ENCODE measurements at places on chromosomes 11 and 22.

- peak; percentile 78 for DNase-seq
Measured at GRCh38 chr11:11044137-11044855, 186.4 kb upstream of the ZBED5 start.

GRCh38 chr11:86431258-86431657 is 56.6 kb downstream of the CCDC81 start:
- no peak for DNase-seq

- DNase-seq = peak; percentile 30
Measured at GRCh38 chr11:9689721-9690120, 25.8 kb downstream of the SWAP70 start.

DNA sequence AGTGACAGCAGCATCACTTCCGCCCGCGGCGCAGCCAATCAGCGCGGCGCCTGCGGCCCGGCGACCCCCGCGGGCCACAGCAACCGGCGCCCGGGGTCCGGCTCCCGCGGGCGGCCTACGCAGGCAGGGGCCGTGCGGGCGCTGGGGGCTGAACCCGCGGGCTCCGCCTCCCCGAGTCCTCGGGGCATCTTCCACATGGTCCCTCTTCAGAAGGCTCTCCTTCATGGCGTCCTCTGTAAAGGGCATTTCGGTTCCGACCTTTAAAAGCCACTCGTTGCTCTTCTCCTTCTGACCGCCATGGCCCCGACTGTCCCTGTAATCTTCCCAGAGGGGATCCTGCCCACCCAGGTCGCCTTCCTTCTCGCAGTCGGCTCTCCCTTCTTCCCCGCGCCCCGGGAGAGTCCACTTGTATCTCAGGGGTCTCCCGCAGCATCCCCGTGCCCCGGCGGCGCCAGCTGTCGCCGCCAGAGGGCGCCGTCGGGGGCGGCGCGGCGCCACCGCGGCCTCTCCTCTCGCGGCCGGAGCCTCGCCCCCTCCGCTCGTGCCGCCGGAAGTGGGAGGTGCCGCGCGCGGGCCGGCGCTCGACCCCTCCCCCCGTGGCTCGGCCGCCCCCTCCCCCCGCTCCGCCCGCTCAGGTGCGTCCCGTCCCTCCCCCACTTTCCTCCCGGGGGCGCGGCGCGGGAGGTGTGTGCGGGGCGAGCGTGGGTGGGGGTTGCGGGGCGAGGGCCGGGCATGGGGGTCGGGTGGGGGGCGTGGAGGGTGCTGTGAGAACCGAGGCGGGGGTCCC is at the start of gene RNF214:
TSS of gene RNF214 (plus strand) at position 580 of the 787 bp plus-strand sequence. CDS start 1,602 bp downstream, outside the sequence.
- DNase-seq = peak; percentile 81

DNA sequence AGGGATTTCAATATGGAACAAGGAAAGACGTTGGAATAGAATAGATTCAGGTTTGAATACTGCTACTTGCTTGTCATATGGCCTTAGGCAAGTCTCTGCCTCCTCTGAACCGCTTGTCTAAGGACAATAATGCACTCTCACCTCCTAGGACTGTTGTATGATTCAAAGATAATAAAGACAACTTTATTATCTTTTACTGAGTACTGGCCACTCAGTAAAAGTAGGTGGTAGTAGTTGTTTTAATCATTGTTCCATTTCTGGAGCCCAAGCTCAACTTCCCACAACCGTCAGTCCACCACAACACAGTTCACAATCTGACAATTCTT is 134.2 kb downstream of the ME3 start:
- DNase-seq = no peak

DNA sequence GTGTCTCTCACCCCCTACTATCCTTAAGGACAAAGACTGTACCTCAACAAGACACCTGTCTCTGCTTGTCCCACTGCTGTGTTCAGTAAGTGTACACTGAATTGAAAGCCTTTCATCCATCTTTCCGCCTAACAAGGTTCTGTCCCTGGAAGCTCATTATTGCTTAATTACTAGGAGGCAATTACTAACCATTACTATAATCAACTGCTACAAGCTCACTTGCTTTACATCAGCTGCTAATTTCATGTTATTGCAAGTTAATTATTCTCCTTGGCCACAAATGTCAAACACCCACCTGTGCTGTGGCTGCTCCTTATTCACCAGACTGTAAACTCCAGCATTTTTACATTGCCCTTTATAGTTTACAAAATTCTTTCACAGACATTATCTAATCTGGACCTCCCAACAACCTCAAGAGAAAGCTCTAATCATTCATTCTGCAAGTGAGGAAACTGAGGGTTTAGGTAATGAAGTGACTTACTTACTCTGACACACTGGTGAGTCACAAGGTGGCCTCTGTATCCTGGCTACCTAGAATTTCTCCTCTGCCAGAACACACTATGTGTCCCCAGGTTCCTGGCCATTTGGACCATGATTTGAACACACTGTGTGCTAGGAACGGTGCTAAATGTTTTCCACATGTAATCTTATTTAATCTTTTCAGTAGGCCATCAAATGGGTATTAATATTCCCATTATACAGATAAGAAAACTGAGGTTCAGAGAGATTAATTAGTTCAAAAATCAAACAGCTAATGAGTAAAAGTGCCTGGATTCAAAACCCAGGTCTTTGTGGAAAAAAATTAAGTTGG is 66.7 kb downstream of the RAB30 start:
- DNase-seq = no peak

- DNase-seq = no peak
Measured at GRCh38 chr22:37443086-37443485, 15.8 kb upstream of the ELFN2 start.

- peak; percentile 39 for DNase-seq
Measured at GRCh38 chr11:41879214-41879613, 419.8 kb upstream of the LRRC4C start.

- DNase-seq = no peak
Measured at GRCh38 chr11:20088397-20089225, 71.7 kb downstream of the DBX1 start.

DNA sequence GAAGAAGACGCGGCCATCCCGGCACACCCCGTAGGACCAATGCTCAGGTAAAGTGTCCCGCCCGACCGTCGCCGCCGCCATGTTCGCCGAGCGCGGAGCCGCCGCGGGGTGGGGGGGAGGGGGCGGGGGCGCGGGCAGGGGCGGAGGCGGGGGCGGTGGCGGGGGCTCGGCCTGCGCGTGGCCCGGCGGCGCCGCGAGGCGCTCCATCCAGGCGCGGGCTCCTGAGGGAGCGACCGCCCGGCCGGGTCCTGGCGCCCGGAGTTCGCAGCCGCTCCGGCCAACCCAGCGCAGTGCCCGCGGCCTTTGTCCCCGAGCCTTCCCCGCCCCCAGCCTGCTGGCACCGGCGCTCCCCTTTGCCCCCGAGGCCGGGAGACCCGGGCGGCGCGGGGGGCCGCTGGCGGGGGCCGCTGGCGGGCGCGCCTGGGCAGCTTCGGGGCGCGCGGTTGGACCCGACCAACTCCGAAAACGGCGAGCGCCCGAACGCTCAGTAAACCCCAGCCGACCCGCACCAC is at the start of gene PLEKHA7:
TSS of gene PLEKHA7 (minus strand) at position 94 of the 512 bp plus-strand sequence. CDS start at position 81, 13 bp downstream.
- no peak for DNase-seq

DNA sequence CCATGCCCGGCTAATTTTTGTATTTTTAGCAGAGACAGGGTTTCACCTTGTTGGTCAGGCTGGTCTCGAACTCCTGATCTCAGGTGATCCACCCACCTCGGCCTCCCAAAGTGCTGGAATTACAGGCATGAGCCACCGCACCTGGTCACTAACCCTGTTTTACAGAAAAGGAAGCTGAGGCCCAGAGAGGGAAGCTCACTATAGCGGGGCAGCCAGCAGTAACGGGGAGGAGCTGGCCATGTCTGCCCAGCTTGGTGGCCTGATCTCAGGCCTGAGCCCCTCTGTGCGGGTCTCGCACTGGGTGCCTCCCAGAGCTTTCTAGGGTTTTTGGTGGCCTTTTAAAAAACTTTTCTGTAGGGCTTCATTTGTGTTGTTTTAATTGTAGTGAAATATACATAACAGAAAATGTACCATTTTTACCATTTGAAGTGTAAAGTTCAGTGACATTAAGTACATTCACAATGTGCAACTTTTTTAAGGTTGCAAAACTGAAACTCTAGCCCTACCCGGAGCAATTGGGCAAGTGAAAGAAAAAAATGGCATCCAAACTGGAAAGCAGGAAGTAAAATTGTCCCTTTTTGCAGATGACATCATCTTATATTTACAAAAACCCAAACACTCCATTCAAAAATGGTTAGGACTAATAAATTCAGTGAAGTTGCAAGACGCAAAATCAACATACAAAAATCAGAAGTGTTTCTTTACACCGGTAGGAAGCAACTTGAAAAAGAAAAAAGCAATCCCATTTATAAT is 14.5 kb upstream of the CYTH4 start:
- DNase-seq = no peak

DNA sequence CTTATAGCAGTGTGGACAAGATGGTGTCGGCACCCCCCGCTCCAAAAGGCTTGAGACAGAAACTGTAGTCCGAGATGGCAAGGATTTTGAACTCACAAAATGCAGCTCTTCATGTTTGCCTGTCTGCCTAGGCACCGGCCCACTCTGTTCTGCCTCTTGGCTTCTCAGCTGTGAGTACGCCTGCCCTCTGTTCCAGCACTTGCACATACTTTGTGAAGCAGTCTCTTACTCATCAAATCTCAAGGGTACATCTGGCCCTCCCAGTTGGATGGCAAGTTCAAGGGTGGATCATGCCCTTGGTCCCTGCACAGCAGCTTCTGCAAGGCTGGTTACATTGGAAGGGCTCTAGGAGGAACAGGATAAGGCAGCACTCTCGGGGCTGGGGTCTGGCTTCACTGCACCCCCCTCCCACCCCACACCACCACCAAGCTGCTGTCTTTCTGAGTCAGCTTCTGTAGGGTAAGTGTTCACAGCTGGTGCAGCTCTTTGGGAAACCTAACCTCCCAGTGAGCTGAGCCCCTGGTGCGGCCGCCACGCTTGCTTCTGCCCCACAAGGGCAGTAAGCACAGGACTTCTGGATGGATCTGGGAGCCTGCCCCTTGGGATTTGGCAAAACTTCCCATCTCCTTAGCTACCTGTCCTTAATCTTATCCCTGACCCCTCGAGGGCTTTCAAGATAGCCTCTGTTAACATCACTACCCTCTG is 37.2 kb downstream of the FAM83F start:
- DNase-seq = peak; percentile 7

DNA sequence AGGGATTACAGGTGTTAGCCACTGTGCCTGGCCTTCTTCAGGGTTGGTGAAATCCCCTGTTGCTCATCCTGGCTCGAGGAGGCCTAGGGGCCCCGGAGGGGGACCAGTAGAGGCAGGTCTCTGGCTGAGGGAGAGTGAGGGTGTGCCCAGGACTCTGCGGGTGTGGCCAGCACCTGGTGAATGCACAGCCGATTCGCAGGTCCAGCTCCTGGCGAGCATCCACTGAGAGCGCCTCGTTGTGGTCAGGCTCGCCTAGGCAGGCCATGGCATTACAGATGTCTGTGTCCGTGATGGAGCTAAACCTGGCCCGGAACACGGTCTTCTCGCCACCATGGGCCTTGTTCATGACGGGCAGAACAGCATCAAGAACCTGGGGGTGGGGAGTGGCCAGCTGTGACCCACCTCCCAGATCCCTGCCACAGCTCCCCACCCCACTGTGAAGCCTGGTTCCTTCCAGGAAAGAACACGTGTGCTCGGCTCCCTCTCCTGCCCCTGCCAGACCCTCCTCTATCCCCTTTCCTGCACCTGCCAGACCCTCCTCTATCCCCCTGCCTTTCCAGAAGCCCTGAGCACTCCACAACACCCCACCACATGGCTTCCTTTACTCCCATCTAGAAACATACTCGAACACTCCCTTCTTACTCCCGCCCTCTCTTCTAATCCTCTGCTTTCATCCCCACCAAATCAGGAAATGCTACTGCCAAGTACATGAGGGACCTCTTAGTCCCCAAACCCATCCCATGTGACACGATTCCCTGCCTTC is 12.4 kb downstream of the TOP3B start:
- no peak for DNase-seq

DNA sequence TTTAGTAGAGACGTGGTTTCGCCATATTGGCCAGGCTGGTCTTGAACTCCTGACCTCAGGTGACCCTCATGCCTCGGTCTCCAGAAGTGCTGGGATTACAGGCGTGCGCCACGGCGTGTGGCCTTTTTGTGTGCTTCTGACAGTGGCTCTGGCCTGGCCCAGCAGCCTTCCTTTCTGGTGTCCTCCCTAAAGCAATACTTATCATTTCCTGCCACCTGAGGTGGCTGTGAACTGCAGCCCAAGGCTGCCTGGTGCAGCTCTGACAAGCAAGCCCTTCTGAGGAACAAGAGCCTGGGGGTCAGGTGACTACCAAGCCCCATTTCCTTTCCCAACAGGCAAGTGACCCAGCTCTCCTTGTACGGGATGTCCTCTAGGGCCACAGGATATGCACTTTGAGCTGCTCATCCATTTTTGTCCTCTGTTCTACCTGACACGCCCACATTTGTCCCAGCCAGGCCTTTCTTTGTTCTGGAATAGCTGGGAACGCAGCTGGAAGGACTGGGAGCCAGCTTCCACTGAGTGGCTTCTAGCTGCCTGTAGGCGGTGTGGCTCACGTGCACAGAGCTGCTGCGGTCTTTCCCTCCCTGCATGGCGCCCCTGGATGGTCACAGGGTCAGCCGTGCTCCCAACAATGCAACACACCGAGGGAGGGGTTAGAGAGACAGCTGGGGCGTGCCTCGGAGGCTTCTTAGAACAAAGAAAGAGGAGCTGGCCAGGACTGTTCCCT is 12.3 kb upstream of the BID start:
- no peak for DNase-seq

- no peak for DNase-seq
Measured at GRCh38 chr11:129894278-129895125, 876 bp downstream of the NFRKB start.

- no peak for DNase-seq
Measured at GRCh38 chr11:92259861-92260260, 35.2 kb downstream of the FAT3 start.

- peak; percentile 93 for DNase-seq
Measured at GRCh38 chr11:115623021-115623451, 118.8 kb upstream of the CADM1 start.
